ENCODE measurements at places on chromosomes 3 and 15.

GRCh38 chr3:138119423-138119766 lies 4.0 kb upstream of the DZIP1L start:
- DNase-seq, result no peak

- no peak for DNase-seq
These were observed 1188.8 kb upstream of the CADM2 start for GRCh38 chr3:83769791-83770663.

GRCh38 chr3:112357930-112358780 lies 25.2 kb downstream of the CD200 start:
- DNase-seq, result peak; percentile 15

GRCh38 chr3:174270841-174271240 lies 588.3 kb upstream of the NAALADL2 start:
- no peak for DNase-seq

DNA sequence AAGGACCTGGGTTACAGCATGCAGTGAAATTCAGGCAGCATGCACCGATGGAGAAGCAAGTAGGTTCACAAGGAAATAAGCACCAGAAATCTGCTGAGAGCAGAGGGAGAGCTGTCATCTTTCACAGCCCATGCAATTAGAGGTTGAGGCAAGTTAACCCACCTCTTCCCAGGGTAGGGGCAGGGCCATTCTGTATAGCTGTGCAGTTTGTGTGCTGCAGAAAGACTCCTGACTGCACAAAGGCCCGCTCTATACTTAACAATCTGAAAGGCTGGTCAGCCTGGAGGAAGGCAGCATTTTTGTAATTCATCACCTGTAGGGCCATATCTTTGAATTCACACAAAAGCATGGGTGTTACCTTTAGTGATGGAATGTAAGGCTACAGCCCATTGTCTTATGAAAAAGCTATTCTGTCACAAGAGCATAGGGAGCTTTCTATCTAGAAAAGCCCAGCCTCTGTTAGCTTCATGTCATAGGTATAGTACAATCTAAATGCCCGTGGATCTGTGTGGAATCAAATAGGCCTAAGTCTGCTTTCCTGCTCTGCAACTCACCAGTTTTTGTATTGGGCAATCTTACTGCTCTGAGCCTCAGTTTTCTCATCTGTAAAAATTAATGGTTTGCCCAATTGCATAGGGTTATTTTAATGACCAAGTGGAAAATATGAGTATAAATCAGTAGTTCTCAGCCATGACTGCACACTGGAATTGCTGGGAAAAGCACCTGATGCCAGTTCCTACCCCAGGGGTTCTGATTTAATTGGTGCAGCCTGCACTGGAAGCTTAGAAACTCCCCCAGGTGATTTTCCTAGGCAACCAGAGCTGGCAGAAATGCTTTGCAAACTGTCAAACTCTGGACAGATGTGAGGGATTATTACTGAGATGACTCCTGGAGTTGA lies 65.2 kb downstream of the ATP13A5 start:
- no peak for DNase-seq

DNA sequence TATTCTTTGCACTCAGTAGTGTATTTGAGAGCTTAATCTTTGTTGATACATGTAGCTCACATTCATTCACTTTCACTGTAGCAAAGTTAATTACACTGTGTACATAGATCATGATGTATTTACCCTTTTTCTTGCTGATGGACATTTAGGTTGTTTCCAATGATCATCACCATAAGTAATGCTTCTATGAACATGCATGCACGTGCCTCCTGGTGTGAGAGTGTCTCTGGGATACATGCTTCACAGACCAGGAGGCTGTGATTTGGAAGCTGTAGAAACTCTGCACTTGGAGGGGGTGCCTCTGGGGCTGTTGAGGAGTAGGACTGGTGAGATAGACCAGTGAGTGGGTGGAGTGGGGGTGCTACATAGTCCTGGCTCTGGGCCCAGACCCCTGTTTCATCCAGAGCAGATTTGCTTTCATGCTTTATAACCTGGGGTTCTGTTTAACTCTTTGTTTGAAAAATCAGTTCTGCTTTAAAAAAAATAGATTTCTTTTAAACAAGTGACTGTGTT lies 18.2 kb upstream of the SMAD3 start:
- DNase-seq, result no peak

GRCh38 chr3:151412989-151413388 lies 28.4 kb upstream of the P2RY12 start:
- no peak for DNase-seq

- DNase-seq, result no peak
These were observed 92.1 kb downstream of the ASB7 start for GRCh38 chr15:100694381-100695021.

DNA sequence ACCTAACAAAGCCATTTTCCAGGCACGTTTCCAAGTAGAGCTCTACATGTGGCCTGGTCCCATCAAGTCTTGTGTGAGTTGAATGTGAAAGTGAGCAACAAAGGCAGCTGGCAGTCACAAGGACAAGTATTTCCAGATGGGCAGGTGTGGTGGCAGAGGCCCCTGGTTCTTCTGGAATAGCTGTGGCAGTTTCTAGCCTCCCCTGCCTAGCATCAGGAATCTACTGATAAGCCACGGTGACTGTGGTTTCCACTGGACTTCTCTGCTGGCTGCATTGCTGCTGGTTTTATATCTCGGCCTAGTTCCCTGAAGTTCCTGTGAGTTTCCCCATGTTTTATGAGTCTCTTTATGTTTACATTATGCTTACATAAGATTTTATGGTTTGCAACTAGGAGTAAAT lies 117.7 kb downstream of the GOLIM4 start:
- DNase-seq, result no peak

DNA sequence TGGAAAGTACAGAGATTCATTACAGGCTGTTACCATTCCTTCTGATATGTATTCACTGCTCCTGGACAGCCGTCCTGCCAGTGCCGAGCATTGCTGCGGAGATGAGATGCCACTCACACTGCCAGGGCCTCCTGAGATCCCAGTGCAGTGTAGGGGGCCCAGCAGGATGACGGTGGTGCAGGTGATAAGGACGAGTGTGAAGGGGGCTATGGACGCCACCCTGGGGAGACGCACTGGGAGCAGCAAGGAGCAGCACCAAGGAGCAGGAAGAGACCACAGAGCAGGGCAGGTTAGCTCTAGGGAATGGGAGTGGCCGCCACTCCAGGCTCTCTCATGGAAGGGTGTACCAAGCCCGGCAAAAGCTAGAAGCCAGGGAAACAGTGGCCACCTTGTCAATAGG lies 4.0 kb upstream of the KLF15 start:
- DNase-seq, result no peak

GRCh38 chr3:134276086-134276485 lies 25.4 kb upstream of the RYK start:
- no peak for DNase-seq

DNA sequence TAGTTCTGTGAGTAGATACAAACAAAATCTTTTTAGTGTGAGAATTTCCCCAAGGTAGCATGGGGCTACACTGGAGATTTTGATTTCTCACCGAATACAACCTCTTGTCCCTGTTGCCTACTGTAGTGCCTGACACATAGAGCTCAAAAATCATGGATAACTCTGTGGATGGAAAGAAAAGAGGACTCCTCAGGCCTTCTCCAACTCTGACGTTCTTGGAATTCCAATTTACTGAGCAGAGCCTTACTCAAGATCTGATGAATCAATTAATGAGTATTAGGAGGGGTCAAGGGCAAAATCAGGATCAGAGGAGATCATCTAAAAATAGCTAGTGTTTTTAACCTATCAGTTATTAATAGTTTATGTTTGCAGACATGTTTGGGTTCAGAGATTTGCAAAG lies 46.7 kb upstream of the PYDC2 start:
- no peak for DNase-seq
